NCI-H2171 (cell line): ENCODE measurements at places on chromosomes 7 and 10.

DNA sequence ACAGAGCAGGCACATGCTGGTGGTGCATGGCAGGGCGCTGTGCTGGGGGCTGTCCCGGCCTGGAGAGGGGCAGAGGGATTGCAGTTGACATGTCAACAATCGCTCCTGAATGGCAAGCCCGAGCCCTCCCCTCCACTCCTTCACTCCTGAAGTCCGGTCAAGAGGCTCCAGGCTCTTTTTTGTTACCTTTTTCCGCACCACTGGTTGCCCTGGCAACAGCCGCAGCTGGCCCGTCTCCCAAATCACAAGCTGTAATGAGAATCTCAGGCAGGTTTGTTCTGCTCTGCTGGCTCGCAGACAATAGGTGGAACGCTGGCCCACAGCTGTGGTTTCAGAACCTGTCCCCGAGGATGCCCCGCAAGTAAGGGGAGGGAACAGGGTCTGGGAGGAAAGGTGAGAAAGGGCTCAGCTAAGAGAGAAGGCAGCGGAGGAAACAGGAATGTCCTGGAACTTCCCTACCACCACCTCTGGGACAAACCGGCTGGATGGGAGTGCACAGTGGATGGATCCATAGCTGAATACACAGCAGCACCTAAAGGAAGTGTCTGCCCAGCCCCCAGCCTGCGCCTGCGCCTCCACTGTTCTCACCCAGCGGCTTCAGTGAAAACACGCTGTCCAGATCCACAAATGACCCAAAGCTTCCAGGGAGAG is 58.9 kb downstream of the CALML3 start:
- DNase-seq, result peak; percentile 59

GRCh38 chr7:1144269-1144771 is 15.7 kb downstream of the ZFAND2A start:
- DNase-seq, result no peak

DNA sequence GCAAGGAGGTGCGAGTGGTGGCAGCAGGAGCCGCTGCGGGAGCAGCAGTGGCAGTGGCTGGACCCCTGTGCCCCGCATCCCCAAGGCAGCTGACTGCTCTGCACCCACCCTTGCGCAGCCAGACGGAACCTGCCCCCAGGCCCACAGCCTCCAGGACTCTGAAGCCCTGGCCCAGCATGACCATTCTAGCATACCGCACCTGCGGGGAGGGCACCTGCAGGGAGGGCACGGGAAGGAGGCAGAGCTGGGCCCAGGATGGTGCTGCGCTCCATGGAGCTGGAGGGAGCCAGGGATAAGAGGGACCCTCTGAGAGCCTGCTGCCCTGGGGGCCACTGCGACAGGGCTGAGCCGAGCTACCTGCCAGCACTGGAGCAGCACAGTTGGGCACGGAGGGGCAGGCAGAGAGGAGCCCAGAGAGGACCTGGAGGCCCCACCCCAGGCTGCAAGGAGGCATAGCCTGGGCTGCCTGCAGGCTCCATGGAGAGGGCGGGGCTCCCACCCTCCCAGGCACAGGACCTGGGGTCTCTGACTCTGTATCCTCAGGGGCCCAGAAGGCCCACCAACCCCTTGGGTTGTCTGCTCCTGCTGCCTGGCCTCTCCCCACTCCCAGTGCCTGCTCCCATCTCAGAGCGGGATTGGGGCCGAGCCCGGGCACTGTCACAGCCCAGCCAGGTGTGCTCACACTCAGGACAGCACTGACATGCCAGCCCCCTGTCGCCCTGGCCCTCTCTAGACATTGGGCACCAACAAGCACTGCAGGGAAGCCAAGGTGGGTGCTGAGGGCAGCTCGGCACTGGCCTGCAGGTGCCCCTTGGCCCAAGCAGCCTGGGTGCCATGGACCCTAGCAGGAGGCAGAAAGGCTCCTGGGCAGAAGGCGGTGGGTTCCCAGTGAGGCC is 87.6 kb downstream of the HTR7 start:
- no peak for DNase-seq

GRCh38 chr10:119303886-119304285 is 96.5 kb downstream of the GRK5 start:
- no peak for DNase-seq

DNA sequence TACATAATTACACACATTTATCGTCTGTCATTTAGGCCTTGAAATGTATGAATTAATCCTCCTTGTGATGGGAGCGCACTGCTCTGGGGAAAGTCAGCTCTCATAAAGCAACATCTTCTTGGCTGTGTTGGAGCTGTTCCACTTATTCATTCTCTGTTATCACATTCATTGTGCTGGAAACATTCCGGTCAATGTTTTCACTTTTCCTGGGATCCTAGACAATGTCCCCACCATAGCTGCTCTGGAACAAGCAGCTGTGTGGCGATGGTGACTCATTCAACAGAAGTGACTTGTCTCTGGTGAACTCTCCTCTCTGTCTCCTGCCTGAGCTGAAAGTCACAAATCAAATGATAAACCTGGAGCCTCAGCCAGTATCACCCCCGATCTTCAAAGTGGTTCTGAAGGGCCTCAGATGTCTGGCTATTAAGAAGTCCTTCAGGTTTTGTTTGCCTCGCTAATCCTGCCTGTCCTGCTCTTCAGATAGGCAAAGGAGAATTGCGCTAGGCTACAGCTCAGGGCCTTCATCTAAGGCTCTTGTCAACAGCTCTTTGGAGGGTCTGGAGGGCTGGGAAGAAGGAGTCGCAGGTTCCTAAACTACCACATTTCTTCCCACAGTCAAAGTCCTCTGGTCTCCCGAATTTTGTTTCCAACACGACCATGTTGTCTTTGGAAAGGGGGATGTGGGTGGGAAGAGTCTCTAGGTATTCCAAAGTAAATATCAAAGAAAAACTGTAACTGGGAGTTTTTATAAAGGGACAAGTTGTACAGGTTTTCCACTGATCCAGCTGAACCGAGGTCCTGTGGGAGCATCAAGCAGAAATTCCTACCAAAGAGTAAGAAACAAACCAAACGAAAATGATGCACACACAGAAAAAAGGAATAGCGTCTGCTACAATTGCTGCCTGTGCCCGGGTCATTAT is 29.3 kb downstream of the KLF6 start:
- DNase-seq, result no peak

DNA sequence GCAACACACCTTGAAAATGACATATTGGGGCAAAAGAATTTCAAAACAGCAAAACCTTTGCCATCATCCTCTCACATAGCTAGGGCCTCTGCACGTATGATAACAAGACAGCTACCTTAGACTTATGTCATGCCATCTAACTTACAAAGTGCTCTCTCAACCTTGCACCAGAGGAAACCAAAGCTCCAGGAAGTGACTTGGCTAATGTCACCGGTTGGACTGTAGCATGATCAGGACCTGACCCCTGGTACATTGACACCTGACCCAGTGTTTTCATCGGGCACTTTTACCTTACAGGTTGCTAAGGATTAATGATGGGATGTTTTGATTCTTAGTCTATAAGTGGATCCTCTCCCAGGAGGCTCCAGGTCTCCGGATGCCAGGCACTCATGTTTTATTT is 529.8 kb upstream of the GALNT17 start:
- DNase-seq, result no peak

GRCh38 chr7:69827558-69827957 is 229.3 kb downstream of the AUTS2 start:
- DNase-seq, result no peak

GRCh38 chr10:16545116-16545736 is 23.5 kb upstream of the C1QL3 start:
- no peak for DNase-seq

- DNase-seq, result no peak
These were observed 621 bp upstream of the FAM133B start for GRCh38 chr7:92590711-92591310.

DNA sequence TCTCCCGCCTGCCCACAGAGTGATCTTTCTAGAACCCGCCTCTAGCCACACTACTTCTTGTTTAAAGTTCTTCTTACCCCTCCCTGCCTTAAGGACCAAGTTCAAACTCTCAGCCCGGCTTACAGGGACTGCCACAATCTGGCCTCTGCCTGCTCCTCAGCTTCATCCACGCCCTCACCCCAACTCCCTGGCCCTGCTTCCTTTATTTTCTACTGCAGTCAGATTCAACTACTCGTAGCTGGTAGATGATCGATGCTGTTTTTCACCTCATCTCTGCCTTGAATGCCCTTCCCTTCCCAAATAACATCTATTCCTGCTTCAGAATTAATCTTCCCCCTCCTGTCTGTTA is 508.5 kb downstream of the RPS24 start:
- no peak for DNase-seq

DNA sequence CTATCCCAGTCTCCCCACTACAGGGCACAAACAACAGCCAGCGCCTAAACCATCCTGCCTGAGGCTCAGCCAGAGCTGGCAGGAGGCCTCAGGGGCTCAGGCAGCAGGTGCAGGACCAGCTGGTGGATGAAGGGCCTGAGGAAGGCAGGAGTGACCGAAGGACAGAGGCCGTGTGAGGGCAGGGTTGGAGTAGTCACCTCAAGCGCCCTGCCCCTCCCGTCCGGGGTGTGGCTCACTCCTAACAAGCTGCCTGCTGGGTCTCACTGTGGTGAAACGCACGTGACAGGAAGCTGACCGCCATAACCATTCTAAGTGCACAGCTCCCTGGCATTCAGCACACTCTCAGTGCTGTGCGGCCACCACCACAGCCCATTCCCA is 281.1 kb downstream of the ELFN1 start:
- no peak for DNase-seq

GRCh38 chr10:61643316-61643751 is 19.4 kb upstream of the CABCOCO1 start:
- DNase-seq, result no peak

DNA sequence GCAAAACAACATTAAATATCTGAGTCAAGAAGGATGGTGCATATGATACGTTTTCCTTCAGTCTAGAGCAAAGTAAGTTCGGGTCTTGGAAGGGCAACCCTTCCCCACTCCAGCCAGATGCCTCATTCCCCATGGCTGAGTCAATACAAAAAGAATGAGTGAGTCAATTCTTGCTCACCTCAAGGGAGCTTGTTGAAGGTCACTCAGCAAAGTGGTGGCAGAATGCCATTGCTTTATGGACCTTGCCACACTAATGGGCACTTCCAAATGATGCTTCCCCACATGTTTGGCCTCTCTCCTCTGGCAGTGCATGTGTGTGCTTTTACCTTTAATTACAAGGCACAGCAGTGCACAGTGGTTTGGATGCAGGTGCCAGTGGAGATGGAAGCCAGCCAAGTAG is 296.5 kb downstream of the SORCS3 start:
- DNase-seq, result no peak

- no peak for DNase-seq
These were observed 5.3 kb upstream of the ZNRF2 start for GRCh38 chr7:30278849-30279652.

GRCh38 chr7:45884136-45884535 is 4.2 kb upstream of the IGFBP1 start:
- DNase-seq, result no peak

GRCh38 chr10:62393237-62393636 is 19.1 kb downstream of the ZNF365 start:
- no peak for DNase-seq

DNA sequence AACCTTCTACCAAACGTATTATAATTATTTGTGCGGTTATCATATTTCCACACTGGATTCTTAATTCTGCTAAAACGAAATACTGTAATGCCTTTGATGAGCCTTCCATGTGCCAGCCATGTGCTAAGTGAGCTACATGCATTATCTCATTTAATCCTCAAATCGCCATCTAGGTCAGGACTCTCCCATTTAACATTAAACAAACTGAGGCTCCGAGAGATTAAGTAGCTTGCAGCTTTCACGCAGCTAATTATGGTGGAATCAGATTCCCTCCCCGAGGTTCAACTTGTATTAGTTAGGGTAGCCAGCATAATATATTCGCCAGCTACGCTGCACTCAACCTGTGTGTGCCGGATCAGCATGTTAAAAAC is 798 bp upstream of the TSPAN33 start:
- DNase-seq, result no peak

DNA sequence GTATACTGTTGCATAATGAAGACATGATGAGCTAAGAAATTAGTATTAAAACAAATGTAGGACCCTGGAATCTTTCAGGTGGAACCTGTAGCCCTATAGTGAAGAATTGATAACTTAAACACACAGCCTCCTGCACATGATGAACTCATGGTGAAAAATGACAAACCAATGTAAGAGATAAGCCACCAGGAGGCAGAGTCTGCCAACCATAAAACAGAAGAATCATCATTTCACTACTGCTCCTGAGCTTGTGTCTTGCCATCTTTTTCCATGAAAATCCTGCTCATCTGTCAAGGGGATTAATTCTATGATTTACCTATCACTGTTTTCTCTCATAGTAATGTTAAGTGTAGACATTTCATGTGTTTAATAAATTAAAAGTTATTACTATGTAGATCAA is 363.9 kb downstream of the MALRD1 start:
- no peak for DNase-seq

GRCh38 chr7:42978496-42978895 is 46.3 kb downstream of the MRPL32 start:
- no peak for DNase-seq

DNA sequence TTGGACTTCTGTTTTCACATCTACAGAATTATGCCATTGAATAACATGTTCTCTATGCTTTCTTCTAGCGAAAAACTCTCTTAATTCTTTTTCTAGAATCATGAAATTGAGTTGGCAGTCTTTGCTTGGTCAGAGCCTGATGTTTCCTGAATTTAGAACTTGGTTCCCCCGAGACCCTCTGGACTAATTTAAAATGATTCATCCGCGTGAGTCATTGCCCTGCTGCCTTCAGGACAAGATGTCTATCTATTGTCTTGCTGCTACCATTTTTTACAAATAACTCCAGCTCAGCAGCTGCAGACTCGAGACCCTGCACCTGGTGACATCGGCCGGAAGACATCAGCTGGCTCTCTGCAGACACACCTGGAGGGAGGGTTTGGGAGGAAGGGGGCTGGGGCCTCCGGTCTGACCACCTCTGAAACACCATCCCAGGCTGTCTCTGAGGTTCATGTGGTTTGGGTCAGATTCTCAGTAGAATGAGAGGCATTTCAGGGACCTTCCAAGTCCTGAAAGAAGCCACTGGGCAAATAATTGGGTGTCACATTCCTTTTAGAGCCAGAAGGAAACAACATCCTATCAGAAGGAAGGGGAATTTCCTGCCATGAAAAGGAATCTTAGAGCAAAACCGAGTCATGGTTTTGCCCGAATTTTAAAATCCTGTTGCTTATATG is 20.9 kb upstream of the KLF6 start:
- DNase-seq, result no peak

- no peak for DNase-seq
These were observed 52.1 kb upstream of the PLXDC2 start for GRCh38 chr10:19764111-19764510.

DNA sequence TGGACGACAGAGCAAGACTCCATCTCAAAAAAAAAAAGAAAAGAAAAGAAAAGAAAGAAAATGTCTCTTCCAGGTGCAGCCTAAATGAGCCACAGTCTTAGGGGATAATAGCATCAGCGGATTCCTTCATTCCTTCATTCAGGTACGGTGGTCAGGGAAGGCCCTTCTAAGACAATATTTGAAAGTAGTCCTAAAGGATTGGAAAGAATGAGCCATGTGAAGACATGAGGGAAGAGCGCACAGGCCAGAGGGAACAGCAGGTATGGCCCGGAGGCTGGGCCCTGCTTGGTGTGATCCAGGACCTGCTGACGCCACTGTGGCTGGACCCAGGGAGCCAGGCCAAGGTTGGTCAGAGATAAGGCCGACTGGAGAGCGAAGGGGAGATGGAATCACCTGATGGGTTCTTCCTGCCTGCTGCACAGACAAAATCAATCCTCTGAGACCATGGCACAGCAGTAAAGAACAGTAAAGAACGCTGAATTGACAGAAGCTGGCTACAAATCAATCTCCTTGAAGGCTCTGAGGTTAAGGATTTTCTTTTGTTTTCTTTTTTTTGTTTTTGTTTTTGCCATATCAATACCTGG is 16.3 kb upstream of the MKRN1 start:
- no peak for DNase-seq

- no peak for DNase-seq
These were observed 42.2 kb downstream of the ACSM6 start for GRCh38 chr10:95236068-95236903.

GRCh38 chr7:88281749-88282148 is 24.9 kb downstream of the STEAP4 start:
- no peak for DNase-seq
